ENCODE measurements at places on chromosomes 3 and 15.

DNA sequence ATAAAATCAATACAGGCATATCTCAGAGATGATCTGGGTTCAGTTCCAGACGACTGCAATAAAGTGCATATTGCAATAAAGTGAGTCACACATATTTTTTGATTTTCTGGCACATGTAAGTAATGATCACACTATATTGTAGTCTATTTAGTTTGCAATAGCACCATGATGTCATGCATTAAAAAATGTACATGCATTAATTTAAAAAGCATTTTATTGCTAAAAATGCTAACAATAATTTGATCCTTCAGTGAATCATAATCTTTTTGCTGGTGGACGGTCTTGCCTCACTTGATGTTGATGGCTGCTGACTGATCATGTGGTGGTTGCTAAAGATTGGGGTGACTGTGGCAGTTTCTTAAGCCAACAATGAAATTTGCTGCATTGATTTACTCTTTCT, 511.1 kb downstream of the OTOL1 start:
- no peaks in the 10 kb centered on the region for H3K4me1 ChIP-seq
- DNase-seq: no peak
- H3K4me3 ChIP-seq: no peak overlapping the region
- H3K27ac ChIP-seq: no peak overlapping the region
- no peaks in the 10 kb centered on the region for H3K36me3 ChIP-seq

GRCh38 chr3:52998771-52999513, 46.9 kb downstream of the SFMBT1 start:
- H3K4me3 ChIP-seq: no peak overlapping the region
- H3K27ac ChIP-seq: peak overlapping the region; percentile 41
- peaks cover 9% of the 10 kb centered on the region for H3K4me1 ChIP-seq
- no peaks in the 10 kb centered on the region for H3K36me3 ChIP-seq
- DNase-seq: peak; percentile 19
- no peaks in the 10 kb centered on the region for H3K27me3 ChIP-seq

- H3K27ac ChIP-seq: no peak overlapping the region
- no peaks in the 10 kb centered on the region for H3K27me3 ChIP-seq
- H3K4me1 ChIP-seq: peaks cover 18% of the 10 kb centered on the region
- no peak for DNase-seq
- H3K36me3 ChIP-seq: peaks cover 11% of the 10 kb centered on the region
Observed at GRCh38 chr15:101221902-101222301, 29.9 kb downstream of the CHSY1 start.

DNA sequence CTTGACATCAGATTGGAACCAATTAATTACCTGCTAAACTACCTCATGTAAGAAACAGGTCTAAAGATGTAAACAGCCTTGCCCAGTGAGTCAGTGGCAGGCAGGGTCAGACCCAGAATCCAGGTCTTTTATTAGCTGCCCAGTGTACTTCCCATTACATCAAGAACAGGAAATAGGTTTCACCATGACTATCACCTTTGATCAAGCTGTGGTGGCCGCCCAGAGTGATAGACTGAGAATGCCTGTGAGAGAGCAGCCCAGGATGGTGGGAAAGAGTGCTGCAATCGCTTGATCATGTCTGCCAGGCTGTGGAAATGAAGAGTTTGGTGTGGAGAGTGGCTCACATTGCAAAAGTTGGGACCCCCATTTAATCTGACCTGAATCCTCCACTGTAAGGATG, 61.3 kb upstream of the PIAS1 start:
- no peak overlapping the region for H3K4me3 ChIP-seq
- H3K4me1 ChIP-seq: peaks cover 2% of the 10 kb centered on the region
- H3K27ac ChIP-seq: no peak overlapping the region
- no peak for DNase-seq

- no peaks in the 10 kb centered on the region for H3K27me3 ChIP-seq
- H3K4me1 ChIP-seq: peaks cover 26% of the 10 kb centered on the region
- H3K27ac ChIP-seq: no peak overlapping the region
- no peak overlapping the region for H3K4me3 ChIP-seq
- DNase-seq: no peak
Observed at GRCh38 chr3:100006570-100007271, 107.6 kb downstream of the FILIP1L start.

DNA sequence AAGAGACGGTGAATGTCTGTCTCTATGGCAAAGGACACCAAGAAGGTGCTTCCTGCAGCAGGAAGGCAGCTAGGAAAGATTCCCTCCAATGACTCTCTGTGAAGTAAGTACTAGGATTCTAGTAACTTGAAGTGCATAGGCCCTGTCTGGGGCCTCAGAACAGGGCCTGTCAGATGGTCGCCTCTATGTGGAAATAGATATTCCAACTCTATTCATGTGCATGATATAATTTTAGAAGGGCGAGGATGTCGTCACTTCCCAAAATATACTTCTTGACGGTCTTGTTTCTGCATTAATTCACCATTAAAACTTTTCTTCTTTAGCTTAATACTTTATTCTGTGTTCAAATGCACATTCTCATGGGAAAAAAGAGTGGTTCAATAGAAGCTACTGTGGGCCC, 167.0 kb downstream of the TLE3 start:
- no peak overlapping the region for H3K4me3 ChIP-seq
- no peaks in the 10 kb centered on the region for H3K4me1 ChIP-seq
- H3K36me3 ChIP-seq: no peaks in the 10 kb centered on the region
- H3K27ac ChIP-seq: no peak overlapping the region
- no peak for DNase-seq

DNA sequence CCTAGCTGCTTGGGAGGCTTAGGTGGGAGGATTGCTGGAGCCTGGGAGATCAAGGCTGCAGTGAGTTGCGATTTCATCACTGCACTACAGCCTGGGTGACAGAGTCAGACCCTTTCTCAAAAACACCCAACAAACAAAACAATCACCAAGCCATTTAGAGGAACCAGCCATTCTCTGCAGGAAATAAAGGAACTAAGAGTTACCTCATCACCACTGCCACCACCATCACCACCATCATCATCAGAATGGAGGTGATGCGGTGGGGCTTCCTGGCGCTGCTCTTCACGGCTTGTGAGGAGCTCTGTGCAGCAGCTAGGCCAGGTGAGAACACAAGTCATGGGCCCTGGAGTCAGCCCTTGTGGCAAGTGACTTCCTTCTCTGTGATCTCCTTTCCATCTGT, 37.7 kb upstream of the KLHL25 start:
- peaks cover 5% of the 10 kb centered on the region for H3K4me1 ChIP-seq
- DNase-seq: no peak
- H3K27ac ChIP-seq: no peak overlapping the region

DNA sequence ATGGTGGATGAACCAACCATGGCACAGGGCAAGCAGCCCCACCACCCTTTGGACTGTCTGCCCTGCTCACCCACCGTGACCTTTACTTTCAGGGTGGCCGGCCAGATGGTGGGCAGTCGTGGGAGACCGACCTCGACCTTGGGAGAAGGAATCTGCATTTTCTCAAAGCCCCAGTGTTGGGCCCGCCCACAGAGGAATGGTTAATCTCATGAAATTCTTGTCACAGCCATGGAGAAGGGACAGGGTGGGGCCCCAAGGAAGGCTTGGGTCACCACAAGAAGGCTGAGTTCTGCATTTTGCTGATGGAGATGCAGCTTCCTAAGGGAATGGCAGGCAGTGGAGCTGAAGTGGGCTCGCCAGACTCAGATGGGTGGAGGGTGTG, 2.9 kb downstream of the PLXND1 start:
- no peaks in the 10 kb centered on the region for H3K4me1 ChIP-seq
- no peaks in the 10 kb centered on the region for H3K36me3 ChIP-seq
- H3K27ac ChIP-seq: no peak overlapping the region
- H3K4me3 ChIP-seq: no peak overlapping the region

DNA sequence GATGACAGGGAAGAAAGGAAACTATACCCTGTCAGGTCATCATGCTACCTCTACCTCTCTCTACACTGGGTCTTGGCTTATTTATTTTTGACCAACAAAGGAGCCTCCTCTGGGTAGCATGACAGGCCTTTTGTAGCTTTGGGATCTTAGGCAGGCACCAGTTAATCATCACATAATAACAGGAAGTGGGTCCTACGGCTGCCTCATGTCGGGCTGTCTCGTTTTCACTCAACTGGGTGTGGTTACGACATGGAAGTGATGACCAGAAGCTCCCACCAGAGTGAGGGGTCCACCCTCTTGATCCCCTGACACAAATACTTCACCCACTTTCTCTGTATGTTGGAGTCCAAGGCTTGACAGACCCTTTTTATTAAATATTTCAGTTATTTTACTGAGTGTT, 105.3 kb downstream of the CD47 start:
- H3K4me1 ChIP-seq: peaks cover 39% of the 10 kb centered on the region
- H3K4me3 ChIP-seq: no peak overlapping the region
- no peak for DNase-seq
- no peaks in the 10 kb centered on the region for H3K27me3 ChIP-seq
- H3K36me3 ChIP-seq: no peaks in the 10 kb centered on the region
- no peak overlapping the region for H3K27ac ChIP-seq

- H3K27me3 ChIP-seq: no peaks in the 10 kb centered on the region
- DNase-seq: no peak
- H3K4me3 ChIP-seq: peak overlapping the region; percentile 98
- peak overlapping the region; percentile 97 for H3K27ac ChIP-seq
Observed at GRCh38 chr3:194136519-194137007, 615 bp downstream of the HES1 start.

DNA sequence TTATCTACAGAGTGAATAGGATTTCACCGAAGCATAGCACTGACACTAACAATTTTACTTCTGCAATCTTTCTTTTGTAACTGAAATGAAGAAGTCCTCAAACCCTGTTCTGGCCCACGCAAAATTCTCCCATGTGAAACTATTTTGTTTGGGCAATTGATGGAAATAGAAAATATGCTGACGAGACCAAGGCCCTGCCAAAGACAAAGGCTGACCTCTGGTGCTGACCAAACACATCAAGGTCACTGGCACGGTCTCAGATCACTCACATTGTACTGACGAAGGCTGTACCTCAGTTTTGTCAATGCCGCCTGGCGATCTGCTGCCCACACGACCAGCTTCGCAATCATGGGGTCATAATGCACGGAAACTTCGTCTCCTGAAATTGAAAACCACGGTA, 58.4 kb upstream of the DCUN1D1 start:
- DNase-seq: no peak
- H3K27ac ChIP-seq: no peak overlapping the region
- H3K4me3 ChIP-seq: no peak overlapping the region

GRCh38 chr15:44157679-44158078, 37.4 kb downstream of the FRMD5 start:
- H3K27me3 ChIP-seq: no peaks in the 10 kb centered on the region
- H3K27ac ChIP-seq: peak overlapping the region; percentile 51
- H3K4me3 ChIP-seq: no peak overlapping the region
- DNase-seq: peak; percentile 13
- H3K36me3 ChIP-seq: peaks cover 1% of the 10 kb centered on the region

DNA sequence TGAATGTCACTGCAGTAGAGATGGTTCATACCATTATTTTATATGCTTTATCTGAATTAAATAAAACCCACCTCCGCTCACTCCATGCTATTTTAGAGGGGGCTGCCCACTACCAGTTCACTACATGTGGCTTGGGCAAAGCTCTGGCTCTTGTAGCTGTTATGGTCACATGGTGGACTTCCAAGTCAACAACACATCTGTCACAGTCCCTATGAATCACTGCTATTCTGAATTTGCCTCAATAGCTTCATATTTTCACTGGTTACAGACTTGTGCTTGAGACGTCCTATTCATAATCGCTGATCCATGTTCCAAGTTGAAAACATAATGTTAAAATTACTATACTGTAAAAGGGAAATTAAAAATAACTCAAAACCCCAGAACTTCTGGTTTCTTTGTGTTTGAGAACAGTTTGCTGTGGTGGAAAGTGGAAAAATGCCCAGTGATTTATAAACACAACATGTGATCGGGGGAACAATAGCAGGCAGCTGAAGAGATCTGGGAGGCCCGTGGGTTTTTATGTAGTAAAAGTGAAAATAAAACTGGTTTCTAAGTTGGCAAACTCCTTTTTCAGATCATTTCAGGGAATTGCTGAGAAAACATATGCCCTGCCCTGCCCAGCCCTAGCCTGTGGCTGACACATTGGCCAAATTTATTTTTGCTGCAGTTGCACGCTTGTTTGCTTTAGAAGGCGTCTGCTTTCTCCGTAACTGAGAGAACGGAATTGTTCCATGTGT, 128.8 kb upstream of the PRR23C start:
- H3K4me1 ChIP-seq: no peaks in the 10 kb centered on the region
- no peak overlapping the region for H3K27ac ChIP-seq
- H3K27me3 ChIP-seq: no peaks in the 10 kb centered on the region
- H3K36me3 ChIP-seq: no peaks in the 10 kb centered on the region

DNA sequence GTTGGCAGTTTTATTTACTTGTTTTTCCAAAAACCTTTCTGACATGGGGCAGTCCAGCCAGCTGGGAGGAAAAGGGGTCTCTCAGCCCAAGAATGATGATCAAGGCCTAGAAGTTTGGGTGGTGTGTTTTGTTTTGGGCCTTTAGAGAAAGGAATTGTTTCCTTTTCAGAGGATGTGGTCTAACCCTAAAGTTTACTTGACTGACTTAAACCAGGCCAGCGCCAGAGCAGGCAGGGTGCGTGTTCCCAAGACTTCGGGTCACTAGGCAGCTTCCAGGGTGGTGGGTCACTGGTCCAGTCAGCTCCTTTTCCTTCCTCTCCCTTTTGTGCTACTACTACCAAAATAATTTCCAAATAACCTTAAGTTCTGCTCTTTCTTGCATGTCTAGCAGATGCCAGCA, 4.9 kb downstream of the FLNB start:
- H3K4me1 ChIP-seq: peaks cover 60% of the 10 kb centered on the region
- no peak for DNase-seq
- no peak overlapping the region for H3K27ac ChIP-seq
- H3K27me3 ChIP-seq: no peaks in the 10 kb centered on the region
- H3K36me3 ChIP-seq: peaks cover 62% of the 10 kb centered on the region
- peak overlapping the region; percentile 94 for H3K4me3 ChIP-seq

DNA sequence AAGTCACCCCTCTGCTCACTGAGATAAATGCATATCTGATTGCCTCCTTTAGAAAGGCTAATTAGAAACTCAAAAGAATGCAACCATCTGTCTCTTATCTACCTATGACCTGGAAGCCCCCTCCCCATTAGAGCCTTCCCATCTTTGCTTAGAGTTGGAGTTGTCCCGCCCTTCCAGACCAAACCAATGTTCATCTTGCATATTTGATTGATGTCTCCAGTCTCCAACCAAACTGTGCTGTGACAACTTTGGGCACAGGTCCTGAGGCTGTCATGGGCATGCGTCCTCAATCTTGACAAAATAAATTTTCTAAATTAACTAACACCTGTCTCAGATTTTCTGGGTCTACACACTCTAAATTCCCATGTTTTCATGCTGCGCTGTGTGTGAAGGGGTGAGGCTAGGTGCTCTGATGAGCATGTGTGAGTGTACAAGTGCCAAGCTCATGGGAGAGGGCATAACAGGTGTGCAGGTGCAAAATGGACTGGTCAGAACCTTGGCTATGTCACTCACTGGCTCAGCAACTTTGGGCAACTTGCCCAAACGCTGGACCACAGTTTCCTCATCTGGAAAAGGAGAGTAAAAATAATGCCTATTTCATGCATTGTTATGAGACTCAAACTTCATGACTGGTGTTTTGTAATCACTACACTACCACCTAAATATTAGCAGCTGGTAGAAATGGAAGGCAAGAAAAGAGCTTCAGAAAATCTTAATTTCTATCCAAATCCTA, 7.2 kb downstream of the DAPK2 start:
- no peaks in the 10 kb centered on the region for H3K4me1 ChIP-seq
- no peak overlapping the region for H3K4me3 ChIP-seq
- no peak for DNase-seq
- H3K27me3 ChIP-seq: peaks cover 1% of the 10 kb centered on the region

Data from keratinocyte (primary cell).